ENCODE measurements at places on chromosomes 6 and 20. TPM values are rescaled to one million over a fixed set of nuclear protein-coding genes. Genes with fewer than 3 reads are reported as not detected.

GRCh38 chr20:50799176-50799889 lies 4.5 kb downstream of the BCAS4 start:
- H3K27ac ChIP-seq: no peak overlapping the region
- no peak overlapping the region for H3K4me3 ChIP-seq
- no peaks in the 10 kb centered on the region for H3K36me3 ChIP-seq
- DNase-seq: peak; percentile 51
- no peaks in the 10 kb centered on the region for H3K27me3 ChIP-seq

GRCh38 chr20:4697189-4697830 lies 24.4 kb upstream of the PRND start:
- H3K4me1 ChIP-seq: no peaks in the 10 kb centered on the region
- DNase-seq: no peak
- H3K27ac ChIP-seq: peak overlapping the region; percentile 51
- peaks cover 12% of the 10 kb centered on the region for H3K36me3 ChIP-seq
- no peak overlapping the region for H3K4me3 ChIP-seq
- H3K27me3 ChIP-seq: no peaks in the 10 kb centered on the region

DNA sequence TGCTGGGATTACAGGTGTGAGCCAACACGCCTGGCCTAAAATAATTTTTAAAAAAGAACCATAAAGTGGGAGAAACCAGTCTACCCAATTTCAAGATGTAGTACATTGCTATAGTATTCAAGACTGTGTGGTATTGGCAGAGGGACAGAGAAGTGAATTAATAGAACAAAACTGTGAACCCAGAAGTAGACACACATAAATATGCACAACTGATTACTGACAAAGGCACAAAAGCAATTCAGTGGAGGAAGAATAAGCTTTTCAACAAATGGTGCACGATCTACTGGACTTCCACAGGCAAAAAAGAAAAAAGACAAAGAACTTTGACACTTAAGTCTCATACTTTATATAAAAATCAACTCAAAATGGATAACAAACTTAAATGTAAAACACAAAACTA lies 15.5 kb downstream of the ZBTB2 start:
- peaks cover 57% of the 10 kb centered on the region for H3K4me1 ChIP-seq
- H3K27me3 ChIP-seq: no peaks in the 10 kb centered on the region
- H3K27ac ChIP-seq: no peak overlapping the region
- H3K4me3 ChIP-seq: no peak overlapping the region

DNA sequence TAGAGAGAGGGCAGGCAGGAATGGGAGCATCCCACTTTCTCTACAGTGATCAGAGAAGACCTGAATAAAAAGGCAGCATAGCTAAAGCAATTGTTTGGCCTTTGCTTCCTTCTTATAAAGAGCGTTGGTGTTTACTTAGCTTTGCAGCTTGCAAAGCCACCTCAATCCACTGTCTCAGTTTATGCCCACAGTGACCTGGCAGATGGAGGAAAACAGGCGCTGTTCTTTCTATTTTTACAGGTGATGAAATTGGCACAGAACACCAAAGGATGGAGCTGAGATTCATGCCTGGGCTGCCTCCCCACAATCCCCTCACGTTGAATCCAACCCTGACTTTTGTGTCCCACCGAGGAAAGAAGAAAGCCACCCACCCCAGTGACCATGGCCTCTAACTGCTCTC lies 130.5 kb downstream of the TTLL2 start:
- no peaks in the 10 kb centered on the region for H3K36me3 ChIP-seq
- H3K4me1 ChIP-seq: no peaks in the 10 kb centered on the region
- DNase-seq: no peak
- no peak overlapping the region for H3K4me3 ChIP-seq

Gene CUL9
- 36.6 TPM for total RNA-seq

GRCh38 chr20:38092915-38093314 lies 59.4 kb downstream of the RPRD1B start:
- H3K4me3 ChIP-seq: no peak overlapping the region
- H3K27me3 ChIP-seq: no peaks in the 10 kb centered on the region
- H3K36me3 ChIP-seq: peaks cover 18% of the 10 kb centered on the region
- no peak overlapping the region for H3K27ac ChIP-seq
- DNase-seq: no peak

Gene KCNB1
- 1.3 TPM for total RNA-seq

DNA sequence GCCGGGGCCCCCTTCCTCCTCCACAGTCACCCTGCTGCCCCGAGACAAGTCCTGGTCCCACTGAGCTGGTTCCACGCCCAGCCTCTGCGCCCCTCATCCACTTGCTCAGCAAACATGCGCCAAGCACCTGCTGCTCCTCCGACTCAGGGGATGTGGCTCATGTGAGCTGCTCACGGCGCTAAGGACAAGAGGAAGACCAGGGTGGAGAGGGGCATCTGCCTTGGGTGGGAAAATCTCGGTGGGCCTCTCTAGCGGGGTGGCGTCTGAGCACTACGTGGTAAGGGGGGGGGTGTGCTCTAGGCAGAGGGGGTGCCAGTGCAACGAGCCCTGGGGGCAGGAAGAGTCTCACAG lies 4.5 kb downstream of the LAMA5 start:
- H3K4me1 ChIP-seq: peaks cover 65% of the 10 kb centered on the region
- no peaks in the 10 kb centered on the region for H3K27me3 ChIP-seq
- H3K27ac ChIP-seq: no peak overlapping the region
- peaks cover 1% of the 10 kb centered on the region for H3K36me3 ChIP-seq
- H3K4me3 ChIP-seq: no peak overlapping the region

Gene GFRAL
- not detected for total RNA-seq

Gene SCRT2
- total RNA-seq: not detected

Gene CYP39A1
- 0.62 TPM for total RNA-seq

DNA sequence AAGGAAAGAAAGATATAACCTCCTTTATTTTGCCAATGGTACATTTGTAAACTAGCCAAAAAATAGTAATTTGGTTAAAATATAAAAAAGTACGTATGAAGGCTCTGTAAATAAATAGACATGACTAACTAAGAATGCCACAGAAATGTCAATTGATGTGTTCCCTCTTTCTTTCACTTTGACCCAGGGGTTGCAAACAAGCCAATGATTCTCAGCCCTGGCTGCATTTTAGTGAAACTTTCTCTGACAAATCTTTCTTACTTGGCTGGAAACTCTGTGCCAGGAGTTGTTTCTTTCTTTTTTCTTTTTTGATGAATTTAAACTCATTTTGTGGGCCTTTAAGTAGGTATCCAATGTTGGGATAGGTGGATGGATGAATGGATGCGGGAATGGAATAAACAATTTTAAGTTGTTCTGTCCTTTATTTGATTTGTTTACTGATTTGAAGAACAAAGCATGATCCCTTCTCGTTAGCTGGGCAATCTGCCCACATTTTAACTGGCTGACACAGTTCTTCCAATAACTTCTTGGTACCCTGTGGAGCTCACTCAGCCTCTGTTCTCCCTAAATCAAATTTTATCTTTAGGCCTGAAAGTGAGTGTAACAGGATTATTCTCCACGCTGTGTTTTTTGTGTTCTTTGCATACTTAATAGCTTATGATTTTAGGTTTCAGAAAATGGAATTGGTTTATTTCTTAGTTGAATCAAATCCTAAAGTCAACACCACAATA lies 58.6 kb upstream of the GCLC start:
- DNase-seq: no peak
- H3K36me3 ChIP-seq: no peaks in the 10 kb centered on the region
- H3K4me3 ChIP-seq: no peak overlapping the region
- H3K4me1 ChIP-seq: peaks cover 5% of the 10 kb centered on the region

Gene MICB
- 9.0 TPM for total RNA-seq

DNA sequence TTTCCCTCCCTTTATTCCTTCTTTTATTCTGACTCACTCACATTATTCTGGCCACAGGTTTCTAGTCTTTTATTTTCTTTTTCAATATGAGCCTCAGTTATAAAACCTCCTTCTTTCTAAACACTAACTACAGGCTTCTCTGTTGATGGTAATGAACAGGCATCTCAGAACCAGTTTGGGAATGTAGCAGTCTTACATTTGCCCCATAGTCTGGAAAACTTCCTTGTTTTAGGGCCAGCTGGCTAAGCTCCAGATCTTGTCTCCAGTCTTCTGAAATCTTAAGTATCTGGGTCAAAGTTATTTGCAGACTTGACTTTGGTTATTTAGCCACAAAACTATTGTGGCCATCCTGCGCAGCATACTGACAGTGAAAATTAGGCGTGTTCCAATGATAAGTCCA lies 97.0 kb upstream of the MAN1A1 start:
- no peak for DNase-seq
- no peak overlapping the region for H3K4me3 ChIP-seq
- H3K4me1 ChIP-seq: peaks cover 21% of the 10 kb centered on the region

GRCh38 chr6:20564269-20564668 lies 30.0 kb downstream of the CDKAL1 start:
- H3K4me3 ChIP-seq: no peak overlapping the region
- peaks cover 9% of the 10 kb centered on the region for H3K4me1 ChIP-seq
- peaks cover 2% of the 10 kb centered on the region for H3K36me3 ChIP-seq
- H3K27ac ChIP-seq: no peak overlapping the region

DNA sequence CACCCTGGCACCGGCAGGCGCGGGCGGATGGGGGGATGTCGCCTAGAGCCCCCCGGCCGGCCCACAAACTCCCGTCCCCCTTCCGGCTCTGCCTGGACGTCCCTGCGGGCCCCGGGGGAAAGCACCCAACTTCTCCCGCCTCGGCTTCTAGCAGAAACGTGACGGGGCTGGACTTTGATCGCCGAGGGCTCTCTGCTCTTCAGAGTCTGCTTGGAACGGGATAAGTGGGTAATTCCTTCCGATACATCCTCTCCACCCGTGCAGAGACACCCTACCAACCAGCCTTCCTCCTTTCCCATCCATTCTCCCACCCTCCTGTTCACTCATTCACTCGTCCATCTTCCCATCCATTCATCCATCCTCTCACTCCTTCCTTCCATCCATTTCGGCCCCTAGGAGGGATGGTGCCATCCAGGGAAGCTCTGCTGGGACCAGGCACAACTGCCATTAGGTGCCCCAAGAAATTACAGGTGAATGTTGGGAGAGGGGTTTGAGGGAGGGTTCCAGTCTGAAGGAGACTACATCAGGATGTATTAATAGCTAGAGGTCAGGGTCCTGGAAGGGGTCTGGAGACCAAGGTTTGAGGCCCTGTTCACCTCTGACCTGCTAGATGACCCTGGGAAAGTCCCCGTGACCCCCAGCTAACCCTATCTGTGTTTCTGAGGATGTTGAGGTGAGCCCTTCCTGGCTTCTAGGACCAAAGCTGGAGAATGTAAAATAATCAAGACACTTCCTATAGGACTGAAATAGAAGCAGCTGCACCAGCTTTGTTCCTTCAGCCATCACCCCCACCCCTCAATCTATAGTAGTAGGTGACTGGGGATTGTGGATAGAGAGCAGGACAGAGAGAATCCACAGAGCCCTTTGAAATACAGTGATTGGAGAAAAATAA lies 538 bp downstream of the TTLL9 start:
- DNase-seq: no peak
- peaks cover 3% of the 10 kb centered on the region for H3K36me3 ChIP-seq
- H3K27ac ChIP-seq: peak overlapping the region; percentile 64

Data from chondrocyte (in vitro differentiated cells).